ENCODE measurements at places on chromosomes 12 and 14. TPM values are rescaled to one million over a fixed set of nuclear protein-coding genes. Genes with fewer than 3 reads are reported as not detected.

GRCh38 chr14:94864387-94865195 is 94.7 kb upstream of the GSC start:
- DNase-seq = no peak

GRCh38 chr12:76901628-76902380 is 23.0 kb upstream of the CSRP2 start:
- DNase-seq = no peak

DNA sequence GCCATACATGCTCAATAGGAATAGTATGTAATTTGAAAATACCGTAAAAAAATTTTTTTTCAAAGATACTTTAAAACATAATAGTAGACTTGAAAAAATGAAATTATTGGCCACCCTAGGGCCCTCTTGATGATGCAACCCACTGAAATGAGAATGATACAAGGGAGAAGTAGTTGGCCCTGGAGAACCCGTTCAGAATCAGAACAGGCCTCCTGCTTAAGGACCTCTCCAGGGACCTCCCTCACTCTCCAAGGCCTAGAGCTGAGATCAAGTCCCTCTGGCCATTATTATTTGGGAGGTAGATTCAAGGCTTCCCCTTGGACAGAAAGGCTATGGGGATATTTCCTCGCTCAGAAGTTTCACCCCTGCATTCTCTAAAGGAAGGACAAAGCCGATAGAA is 11.9 kb downstream of the LALBA start:
- no peak for DNase-seq

DNA sequence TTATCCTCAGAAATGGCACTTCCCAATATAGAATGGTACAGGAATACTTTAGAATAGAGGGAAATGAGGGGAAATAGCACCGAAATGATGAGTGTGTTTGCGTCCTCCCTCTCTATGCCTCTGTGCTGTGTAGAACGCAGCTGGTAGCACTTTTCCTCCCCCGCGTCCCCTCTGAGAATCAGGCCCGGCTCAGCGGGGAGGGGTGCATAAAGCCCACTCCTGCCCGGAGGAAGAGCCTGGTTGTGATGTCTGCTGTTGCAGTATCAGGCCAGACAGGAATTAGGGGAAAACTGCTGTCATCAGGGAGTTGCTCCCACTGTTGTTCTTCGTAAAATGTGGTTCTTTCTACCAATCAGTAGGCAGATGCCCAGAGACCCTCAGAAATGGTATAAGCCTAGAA is 76.0 kb downstream of the GALNT8 start:
- DNase-seq = no peak

- DNase-seq = no peak
These were observed 377.1 kb downstream of the SLC16A7 start for GRCh38 chr12:59972905-59973304.

DNA sequence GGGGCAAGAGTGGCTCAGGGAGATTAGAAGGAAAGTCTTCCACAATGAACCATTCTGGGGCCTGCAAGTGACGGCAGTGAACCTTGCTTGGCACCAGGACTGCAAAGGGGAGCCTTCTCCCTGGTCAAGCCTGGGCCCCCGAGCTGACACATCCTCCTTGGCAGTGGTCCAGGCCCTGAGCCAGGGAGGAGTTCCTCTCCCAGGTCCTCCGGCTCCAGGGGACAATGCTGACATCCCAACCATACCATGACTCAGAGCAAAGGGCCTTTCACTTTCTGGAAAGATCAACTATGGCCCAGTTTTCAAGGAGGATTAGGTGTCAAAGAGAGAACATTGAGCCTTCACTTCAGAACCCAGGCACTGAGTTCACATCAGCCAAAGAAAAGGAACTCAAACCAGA is 756.5 kb upstream of the TBX3 start:
- DNase-seq = no peak

GRCh38 chr14:105311838-105312237 is 2.7 kb upstream of the PACS2 start:
- DNase-seq = no peak

- DNase-seq = no peak
These were observed 152.2 kb upstream of the SLC38A2 start for GRCh38 chr12:46524778-46525177.

GRCh38 chr12:132502149-132502881 is 12.4 kb downstream of the FBRSL1 start:
- no peak for DNase-seq

DNA sequence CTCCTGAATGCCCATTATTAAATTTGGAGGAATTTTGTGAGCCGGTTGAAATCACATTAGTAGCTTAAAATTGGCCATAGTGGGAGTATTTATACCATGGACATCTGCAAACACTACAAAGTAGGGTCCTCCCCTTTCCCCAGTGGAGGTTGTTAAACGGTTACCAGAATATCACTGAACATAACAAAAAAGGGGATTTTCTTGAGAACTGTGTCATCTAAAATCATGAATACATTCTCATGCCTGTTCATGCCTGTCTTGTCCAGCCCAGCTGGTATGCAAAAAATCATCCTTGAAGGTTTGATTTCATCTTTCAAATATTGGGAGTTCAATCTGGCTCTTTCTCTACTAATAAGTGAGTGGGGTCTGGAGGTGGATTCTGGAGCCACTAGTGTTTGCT is 96.4 kb downstream of the OTOGL start:
- DNase-seq = no peak

ASPG gene
- total RNA-seq = not detected

TMEM52B gene
- total RNA-seq = not detected

KRT71 gene
- total RNA-seq = not detected

PTHLH gene
- total RNA-seq = not detected
